ENCODE measurements at places on chromosomes 12 and 14. TPM values are rescaled to one million over a fixed set of nuclear protein-coding genes. Genes with fewer than 3 reads are reported as not detected.

The RNF212B gene
- 0.08 TPM for polyA plus RNA-seq

The ZC3H14 gene
- polyA plus RNA-seq: 30.9 TPM

The HPD gene
- polyA plus RNA-seq: 0.09 TPM

The IL31 gene
- not detected for polyA plus RNA-seq

The GARIN6 gene
- not detected for polyA plus RNA-seq

The SEL1L gene
- 8.8 TPM for polyA plus RNA-seq

The ACSM4 gene
- polyA plus RNA-seq: not detected

The OTUB2 gene
- 0.26 TPM for polyA plus RNA-seq

The KRT80 gene
- not detected for polyA plus RNA-seq

The KCNC2 gene
- polyA plus RNA-seq: not detected

The NPAS3 gene
- 0.04 TPM for polyA plus RNA-seq

The STYK1 gene
- 0.11 TPM for polyA plus RNA-seq

The TMEM253 gene
- 0.23 TPM for polyA plus RNA-seq

The LRRK2 gene
- polyA plus RNA-seq: 0.08 TPM

The DEPDC4 gene
- polyA plus RNA-seq: 5.6 TPM

The OAS1 gene
- polyA plus RNA-seq: not detected

The TMPRSS12 gene
- polyA plus RNA-seq: not detected

The ANG gene
- polyA plus RNA-seq: not detected

The SIRT4 gene
- 3.2 TPM for polyA plus RNA-seq

The ERC1 gene
- 3.2 TPM for polyA plus RNA-seq

The PHETA1 gene
- 7.2 TPM for polyA plus RNA-seq

The TROAP gene
- 112 TPM for polyA plus RNA-seq

The SERPINA9 gene
- not detected for polyA plus RNA-seq

The NKX2-1 gene
- polyA plus RNA-seq: not detected

The LRTM2 gene
- polyA plus RNA-seq: not detected

The SOAT2 gene
- polyA plus RNA-seq: not detected

The A2M gene
- not detected for polyA plus RNA-seq

The FAM186B gene
- 0.20 TPM for polyA plus RNA-seq

Data from K562 (cell line).